ENCODE measurements at places on chromosomes 5 and 9. TPM values are rescaled to one million over a fixed set of nuclear protein-coding genes. Genes with fewer than 3 reads are reported as not detected.
A peak's percentile ranks its signal among the peaks of the same experiment; 100 is the strongest.

Gene CAVIN4
- total RNA-seq: 8.8 TPM

- DNase-seq: no peak
These were observed 198.5 kb upstream of the PTGER4 start for GRCh38 chr5:40481241-40481640.

DNA sequence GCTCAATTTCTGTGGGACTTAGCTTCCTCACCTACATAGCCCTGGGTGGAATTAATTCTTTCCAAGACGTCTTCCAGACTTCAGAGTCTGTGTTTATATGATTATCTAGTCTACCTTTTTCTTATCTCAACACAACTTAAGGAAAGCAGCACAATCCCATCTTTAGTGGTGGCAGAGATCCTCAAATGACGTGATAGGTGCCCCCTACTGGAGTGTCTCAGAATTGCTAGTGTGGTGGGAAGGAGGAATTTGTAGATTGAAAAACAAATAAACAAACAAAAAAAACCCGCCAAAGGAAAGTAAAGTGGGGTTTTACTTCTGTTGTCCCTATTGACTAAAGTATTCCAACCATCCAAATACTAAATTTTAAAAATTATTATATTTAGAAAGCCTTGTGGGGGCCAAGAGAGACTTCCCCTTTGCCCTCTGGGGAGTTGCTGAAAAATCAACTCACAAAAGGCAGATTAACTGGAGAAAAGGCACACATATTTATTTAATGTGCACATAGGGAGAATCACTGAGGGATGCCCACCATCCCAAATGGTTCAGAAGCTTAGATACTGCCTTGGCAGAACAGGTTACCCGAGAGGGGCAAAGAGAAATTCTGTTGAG lies 283.3 kb downstream of the TMEM167A start:
- peak; percentile 26 for DNase-seq

- DNase-seq: peak; percentile 80
These were observed 46.7 kb downstream of the PRRC1 start for GRCh38 chr5:127564002-127564769.

GRCh38 chr5:77010243-77010642 lies 20.0 kb upstream of the AGGF1 start:
- no peak for DNase-seq

DNA sequence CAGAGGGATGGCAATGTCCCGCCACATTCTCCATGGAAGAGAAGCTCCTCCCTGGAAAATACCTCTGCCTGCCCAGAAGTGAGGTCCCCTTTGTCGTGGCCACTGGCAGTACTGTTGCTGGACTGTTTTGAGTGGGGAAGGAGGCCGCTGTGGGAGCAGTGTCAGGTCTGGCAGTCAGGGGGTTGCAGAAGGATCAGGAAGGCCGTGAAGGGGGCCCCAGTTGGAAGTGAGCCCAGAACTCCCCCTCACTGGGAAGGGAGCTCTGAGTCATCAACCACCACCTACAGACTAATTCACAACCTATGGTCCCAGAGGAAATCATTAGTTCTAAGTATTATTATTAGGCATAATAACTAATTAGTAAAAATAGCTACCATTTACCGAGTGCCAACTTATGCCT lies 200.4 kb downstream of the TTLL11 start:
- DNase-seq: no peak

GRCh38 chr5:119036101-119036762 lies 34.7 kb upstream of the DMXL1 start:
- DNase-seq: no peak

- DNase-seq: no peak
These were observed 65.4 kb downstream of the SPATA31C2 start for GRCh38 chr9:88072831-88073375.
